Stimulated activated naive CD4-positive, alpha-beta T cell (primary cell): ENCODE measurements at places on chromosomes 7 and 10.

GRCh38 chr7:39069896-39070881 lies 92.5 kb downstream of the POU6F2 start:
- DNase-seq: no peak

DNA sequence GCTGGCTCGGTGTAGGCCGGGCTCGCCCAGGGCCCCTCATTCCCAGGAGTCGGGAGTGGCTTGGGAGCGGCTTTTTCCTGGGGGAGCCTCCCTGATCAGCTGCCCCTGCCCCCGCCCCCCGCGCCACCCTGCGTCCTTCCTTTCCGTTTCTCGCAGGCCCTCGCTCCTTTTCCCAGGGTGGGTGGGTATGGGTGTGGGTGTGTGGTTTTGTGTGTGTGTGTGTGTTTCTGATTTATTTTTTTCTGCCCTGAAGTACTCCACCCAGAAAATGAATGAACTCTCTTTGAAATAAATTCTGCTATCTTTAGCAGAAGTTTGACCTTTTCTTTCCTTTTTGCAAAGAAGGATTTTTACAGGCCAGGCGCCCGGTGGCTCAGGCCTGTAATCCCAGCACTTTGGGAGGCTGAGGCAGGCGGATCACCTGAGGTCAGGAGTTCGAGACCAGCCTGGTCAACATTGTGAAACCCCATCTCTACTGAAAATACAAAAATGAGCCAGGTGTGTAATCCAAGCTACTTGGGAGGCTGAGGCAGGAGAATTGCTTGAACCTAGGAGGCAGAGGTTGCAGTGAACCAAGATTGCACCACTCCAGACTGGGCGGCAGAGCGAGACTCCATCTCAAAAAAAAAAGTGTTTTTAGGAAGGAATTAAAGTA lies 30.0 kb upstream of the AP5Z1 start:
- no peak for DNase-seq

GRCh38 chr7:75739796-75740672 lies 1.3 kb upstream of the HIP1 start:
- peak; percentile 67 for DNase-seq

DNA sequence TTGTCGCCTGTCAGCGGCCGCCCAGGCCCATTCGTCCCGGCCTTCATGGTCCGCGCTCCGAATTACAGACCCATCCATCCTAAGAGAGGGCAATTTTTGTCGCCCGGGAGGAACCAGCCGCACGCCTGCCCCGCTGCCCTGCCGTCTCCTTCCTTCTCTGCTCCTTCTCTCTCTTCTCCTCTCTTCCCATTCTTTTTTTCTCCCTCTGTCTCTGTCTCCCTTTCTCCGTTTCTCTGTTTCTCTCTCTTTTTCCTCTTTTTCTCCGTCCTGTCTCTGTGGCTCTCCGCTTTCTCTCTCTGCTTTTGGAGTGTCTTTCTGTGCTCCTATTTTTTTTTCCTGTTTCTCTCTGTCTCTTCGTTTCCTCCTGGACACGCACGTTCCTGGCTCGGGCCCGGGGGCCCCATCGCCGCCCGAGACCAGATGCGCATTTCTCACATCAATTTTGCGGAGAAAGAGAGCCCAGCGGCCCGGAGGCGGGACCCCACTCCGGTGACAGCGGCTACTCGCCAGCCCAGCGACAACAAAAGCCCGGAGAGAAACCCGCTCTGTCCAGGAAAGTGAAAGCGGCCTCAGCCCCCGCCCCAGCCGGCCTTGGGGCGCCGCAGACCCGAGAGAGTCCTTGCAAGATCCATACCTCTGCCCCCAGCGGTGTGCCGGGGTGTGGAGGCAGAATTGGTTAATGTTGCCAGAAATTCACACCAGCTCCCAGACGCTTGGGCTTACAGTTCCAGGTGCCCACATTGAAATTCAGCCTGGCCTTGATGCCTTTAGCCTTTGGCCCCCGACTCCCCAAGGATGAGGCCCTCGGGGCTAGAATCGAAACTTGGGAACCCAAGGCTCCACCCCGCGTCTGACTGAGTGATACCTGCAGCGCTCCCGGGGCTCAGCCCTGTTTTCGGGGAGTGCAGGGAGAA lies 4.1 kb downstream of the LBX1 start:
- no peak for DNase-seq

DNA sequence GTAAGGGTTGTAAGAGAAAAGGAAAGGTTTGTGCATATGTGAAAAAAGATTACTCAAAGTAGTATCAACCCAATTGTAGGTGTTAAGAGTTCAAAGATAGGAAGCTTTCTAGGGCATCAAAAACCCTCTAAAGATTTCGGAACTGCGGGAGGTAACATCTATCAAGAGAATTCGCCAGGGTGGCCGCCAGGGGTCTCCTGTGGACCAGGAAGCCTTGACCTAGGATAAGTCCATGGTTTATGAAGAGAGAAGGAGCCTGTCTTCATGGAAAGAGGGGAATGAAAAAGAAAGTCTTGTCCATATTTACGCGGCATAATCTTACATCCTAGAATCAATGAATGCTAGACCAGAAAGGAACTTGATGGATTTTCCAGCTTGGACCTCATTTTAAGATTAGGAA lies 140.7 kb upstream of the CALCR start:
- no peak for DNase-seq

- no peak for DNase-seq
Observed at GRCh38 chr7:45486575-45486974, 87.6 kb upstream of the ADCY1 start.

DNA sequence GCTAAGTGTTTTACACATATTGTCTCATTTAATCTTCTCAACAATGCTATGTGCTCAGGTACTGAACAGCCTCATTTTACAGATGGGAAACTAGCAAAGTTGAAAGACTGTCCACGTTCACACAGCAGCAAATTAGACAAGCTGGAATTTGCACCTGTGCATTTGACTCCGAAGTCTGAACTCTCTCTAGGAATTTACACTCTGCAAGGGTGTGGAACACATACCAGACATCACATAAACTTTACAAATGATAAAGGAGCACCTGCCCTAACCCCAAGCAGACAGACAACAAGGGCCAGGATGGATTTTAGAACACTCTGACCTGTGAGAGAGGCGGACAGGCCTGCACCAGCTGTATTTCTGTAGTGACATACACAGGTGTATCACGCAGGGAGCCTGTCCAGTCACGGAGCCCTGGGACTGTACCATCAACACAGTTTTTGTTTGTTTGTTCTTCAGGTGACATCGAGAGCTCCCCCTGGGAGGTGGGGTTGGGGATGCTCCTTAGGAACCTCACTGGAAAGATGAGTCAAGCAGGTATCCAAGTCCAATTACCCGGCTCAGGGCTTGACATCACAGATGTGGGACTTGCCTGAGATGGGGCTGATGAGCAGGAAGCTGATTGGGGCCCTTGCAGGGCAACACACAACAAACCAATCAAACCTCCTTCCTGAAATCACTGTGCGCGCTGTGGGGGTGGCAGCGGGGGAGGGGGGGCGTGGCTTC lies 31.0 kb downstream of the MKI67 start:
- DNase-seq: no peak
